ENCODE measurements at places on chromosomes 4 and X.

DNA sequence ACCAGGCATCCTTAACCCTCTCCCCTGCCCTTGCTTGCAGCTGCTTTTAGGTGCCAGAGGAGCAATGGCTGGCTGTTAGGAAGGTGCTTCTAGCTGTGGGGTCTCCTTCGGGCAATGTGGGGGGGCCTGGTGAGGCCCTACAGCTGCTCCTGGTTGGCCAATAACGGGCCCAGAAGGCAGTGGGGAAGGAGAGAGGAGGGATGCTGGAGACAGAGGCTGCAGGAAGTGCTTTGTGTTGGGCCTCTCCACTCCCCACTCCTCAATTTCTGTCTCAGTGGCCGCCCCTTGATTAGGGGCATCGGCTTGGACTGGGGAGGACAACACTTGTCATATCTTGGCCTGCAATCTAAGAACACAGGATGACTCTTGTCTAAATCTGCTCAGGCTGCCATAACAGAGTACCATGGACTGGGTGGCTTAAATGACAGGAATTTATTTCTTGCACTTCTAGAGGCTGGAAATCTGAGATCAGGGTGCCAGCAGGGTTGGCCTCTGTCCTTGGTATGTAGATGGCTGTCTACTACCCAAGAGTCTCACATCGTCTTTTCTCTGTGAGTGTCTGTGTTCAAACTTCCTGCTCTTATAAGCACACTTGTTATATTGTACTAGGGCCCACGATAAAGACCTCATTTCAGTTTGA, 374.3 kb downstream of the MID1IP1 start:
- no peak for DNase-seq

- DNase-seq: no peak
These were observed 41.9 kb downstream of the HADH start for GRCh38 chr4:108031427-108032083.

- DNase-seq: peak; percentile 6
These were observed 650.7 kb upstream of the GALNTL6 start for GRCh38 chr4:171162478-171162877.

DNA sequence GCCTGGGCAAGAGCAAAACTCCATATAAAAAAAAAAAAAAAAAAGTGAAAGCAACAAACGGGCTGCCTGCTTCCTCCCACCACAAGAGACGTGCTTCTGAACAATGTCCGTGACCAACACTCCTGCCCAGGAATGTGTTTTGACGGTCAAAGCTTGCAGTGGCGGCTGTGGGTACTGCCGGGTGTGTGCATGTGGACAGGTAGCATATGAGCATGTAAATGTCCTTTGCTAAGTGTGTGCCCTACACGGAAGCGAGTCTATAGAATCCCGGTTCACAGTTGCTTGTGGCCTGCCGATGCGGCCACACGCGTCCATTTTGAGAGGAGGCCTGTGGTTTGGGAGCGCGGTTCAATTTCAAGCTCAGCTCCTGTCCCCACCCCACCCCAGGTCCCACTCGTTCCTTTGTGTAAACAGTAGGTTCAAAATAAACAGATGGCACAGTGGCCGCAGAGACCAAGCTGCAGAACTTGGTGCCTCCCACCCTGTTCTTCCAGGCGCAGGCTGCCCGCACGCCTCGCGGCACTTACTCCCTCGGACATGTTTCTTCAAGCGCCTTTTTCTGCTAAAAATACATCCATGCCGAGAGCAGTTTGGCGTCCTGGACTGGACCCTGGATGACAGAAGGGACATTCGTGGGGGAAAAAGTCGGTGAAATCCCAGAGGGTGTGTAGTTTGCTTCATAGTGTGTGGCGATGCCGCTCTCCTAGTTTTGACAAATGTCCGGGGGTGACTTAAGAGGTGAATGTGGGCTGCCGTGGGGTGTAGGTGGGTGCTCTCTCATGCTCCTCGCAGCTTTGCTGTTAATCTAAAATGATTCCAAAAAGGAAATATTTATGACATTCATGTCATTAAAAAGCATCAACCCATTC, 11.5 kb upstream of the NKX1-1 start:
- DNase-seq: no peak

DNA sequence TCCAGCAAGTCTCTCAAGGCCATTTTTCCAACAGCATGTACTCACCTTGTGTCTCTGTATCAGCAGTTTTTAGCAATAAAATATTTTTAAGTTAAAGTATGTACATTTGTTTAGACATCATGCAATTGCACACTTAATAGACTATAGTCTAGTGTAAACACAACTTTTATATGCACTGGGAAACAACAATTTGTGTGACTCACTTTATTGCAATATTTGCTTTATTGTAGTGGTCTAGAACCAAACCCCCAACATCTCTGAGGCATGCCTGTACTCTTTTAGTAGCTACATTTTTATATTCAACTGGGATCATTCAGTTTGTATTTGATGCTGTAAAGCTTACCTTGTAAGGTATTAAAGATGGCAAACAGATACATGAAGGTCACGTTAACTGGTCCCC, 14.7 kb upstream of the PHKA2 start:
- no peak for DNase-seq

DNA sequence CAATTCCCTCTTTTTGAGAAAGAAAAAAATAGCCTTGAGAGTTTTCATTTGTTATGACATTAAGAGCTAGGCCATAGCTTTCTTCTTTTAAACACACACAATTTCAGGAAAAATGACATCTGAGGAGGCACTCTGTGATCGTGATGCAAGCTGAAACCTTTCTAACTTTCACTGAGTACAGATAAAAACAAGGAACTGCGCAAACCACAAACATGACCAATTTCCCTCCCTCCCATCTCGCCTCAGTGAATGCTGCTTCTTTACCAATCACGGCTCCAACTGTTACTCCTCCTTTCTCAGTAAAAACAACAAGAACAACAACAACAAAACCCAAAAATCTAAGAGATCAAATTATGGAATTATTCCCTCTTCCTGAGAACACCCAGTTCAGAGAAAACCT, 626.8 kb downstream of the TLL1 start:
- DNase-seq: no peak

DNA sequence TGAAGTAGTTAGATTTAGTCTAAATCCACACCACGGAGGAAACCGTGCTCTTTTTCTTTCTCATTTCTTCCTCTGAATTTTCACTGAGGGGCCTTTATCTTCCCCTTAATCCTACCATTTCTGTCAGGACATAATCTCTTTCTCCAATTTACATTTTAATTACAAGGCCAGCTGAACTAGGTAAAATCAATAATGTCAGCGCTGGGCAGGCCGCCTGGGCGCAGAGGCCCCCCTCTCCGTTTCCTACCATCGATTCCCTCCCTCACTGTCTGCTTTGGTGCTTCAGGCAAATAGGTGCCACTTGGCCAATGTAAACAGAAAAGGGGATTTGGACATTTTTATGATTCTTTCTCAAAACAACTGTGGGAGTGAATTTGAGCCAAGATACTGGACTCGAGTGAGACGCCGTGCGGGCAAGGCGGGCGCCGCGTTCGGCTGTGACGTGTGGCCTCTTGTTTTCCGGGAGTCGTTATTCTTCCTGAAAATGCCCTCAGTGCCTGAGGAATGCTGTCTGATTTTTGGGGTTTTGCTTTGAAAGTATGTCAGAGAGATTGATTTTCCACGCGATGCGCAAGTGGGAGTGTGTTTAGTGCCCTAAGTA, 22.6 kb downstream of the UVSSA start:
- DNase-seq: no peak

DNA sequence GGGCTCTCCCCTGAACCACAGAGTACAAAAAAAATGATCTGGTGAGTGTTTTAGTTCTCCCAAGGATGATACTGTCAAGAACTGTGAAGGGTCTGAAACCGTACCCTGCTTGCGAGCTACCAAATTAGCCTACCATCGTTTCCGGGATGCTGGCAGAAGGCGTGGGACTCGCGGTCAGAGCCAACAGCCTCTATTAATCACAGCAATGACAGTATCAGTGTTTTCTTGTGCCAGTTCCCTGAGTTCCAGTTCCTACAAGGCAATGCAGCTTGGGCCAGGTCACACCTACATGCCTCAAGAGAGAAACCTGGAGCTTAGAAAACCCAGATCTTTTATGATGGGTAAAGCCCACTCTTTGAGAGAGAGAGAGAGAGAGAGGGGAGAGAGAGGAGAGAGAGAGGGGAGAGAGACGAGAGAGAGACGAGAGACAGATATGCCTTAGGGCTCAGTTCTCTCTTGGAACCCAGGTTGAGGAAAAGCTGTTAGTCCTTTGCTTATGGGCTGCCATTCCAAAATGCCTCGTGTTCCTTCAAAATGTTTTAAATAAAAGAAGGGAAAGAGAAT, 327.8 kb downstream of the ARHGAP10 start:
- DNase-seq: no peak

DNA sequence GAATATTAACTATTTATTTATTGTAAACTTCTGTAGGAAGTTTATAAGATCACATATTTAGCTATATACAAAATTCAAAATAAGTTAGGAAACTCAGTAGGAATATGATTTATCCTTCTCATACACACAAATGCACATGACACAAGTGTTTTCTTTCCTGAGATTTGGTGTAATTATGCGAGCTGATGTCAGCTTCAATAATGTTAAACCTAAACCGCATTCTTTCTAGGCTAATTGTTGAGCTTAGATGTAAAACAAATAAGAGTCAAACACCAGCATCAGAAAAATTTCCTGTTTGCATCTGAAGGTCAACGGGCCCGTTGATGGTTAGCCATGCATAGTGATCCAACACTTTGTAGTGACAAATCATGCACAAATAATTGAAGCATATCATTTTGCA, 30.8 kb downstream of the RASGEF1B start:
- DNase-seq: no peak

- no peak for DNase-seq
These were observed 53.5 kb downstream of the PTTG2 start for GRCh38 chr4:38013461-38014366.

DNA sequence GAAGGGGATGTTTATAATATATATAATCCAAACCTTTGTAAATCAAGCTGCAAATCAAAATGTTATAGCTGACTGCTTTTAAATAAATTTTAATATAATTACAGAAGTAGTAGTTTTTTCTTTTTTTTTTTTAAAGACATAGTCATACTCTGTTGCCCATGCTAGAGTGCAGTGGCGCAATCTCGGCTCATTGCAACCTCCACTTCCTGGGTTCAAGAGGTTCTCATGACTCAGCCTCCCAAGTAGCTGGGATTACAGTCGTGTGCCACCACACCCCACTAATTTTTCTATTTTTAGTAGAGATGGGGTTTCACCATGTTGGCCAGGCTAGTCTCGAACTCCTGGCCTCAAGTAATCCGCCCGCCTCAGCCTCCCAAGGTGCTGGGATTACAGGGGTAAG, 178.7 kb downstream of the FBXW7 start:
- DNase-seq: no peak

GRCh38 chr4:25271866-25272265, 38.0 kb downstream of the PI4K2B start:
- DNase-seq: no peak

- no peak for DNase-seq
These were observed 40.8 kb downstream of the CENPU start for GRCh38 chr4:184693056-184693455.

- no peak for DNase-seq
These were observed 275.3 kb downstream of the CRLF2 start for GRCh38 chrX:936979-937769.

GRCh38 chrX:133794126-133794525, 191.3 kb downstream of the GPC3 start:
- DNase-seq: no peak

- no peak for DNase-seq
These were observed 24.7 kb upstream of the ZMAT1 start for GRCh38 chrX:101956556-101956955.

DNA sequence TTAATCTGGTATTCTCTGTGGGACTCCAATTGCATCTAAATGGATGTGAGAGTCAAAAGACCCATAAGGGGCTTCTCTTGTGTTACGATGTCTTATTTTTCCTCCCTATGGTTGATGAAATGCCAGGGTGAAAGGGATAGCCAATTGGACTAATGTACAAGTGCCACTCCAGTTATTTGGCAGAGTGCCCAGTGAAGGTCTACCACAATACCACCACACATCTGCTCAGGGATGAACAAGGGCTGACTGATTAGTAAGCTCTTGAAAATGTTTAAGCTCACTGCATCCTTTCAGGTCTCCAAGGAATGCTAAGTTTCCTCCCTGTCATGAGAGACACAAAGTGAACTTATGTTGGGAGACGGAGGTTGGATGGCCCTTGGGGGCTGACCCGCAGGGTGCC, 57.8 kb downstream of the HEPH start:
- no peak for DNase-seq

- peak; percentile 43 for DNase-seq
These were observed 8.0 kb downstream of the SHOX start for GRCh38 chrX:638482-639131.

GRCh38 chr4:72366601-72367000, 202.4 kb downstream of the ADAMTS3 start:
- no peak for DNase-seq

DNA sequence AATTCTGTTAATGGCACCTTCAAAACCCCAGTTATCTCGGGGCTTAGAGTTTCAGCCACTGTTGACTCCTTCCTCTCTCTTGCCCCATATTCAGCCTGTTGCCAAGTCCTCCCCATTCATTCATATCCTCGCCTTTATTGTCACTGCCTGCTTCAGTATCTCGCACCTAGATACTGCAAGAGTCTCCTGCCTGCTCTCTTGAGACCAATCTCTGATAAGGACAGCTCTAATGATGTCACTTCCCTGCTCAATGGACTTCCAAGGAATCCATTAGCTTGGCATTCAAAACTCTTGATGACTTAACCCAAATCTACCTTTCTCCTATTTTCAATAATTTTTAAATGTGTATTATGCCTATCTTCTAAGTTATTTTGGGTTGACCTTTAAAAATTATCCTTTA, 1.1 kb upstream of the UBE2A start:
- no peak for DNase-seq

DNA sequence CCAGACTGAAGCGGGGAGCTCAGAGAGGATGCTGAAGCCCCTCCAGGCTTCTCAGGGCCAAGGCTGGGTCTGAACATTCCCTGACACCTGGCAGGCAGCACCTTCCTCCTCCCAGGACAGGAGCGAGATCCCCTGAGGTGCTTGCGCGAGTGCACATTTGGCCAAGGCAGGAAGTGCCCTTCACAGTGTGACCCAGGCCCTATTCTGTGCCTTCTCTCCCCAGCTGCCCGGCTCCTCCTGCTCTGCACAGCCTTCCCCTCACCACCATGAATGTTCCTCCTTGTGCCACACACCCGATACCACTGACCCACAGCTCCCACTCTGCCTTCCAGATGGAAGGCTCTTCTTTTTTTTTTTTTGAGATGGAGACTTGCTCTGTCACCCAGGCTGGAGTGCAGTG, 17.1 kb upstream of the PSAPL1 start:
- DNase-seq: no peak
